Common myeloid progenitor, CD34-positive (primary cell): ENCODE measurements at places on chromosomes 1 and 21.

DNA sequence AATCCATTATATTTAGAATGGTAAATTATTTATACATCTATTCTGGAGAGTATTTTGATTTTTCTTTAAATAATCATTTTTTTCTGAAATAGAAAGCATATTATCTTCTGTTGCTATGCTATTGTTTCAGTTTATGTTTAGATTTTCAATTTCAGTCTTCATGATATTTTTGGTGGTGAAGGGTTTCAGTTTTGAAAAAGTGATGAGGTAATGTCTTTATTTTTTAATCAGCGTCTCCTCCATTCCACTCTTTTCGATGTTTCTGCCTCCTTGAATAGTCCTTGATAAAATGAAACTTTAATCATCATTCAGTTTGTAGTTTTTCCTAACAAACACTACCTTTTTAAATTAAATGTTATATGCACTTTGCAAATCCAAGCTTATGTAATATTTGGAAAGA lies 428.6 kb downstream of the PTPRC start:
- H3K4me1 ChIP-seq = no peaks in the 10 kb centered on the region
- no peaks in the 10 kb centered on the region for H3K36me3 ChIP-seq
- no peak overlapping the region for H3K4me3 ChIP-seq

DNA sequence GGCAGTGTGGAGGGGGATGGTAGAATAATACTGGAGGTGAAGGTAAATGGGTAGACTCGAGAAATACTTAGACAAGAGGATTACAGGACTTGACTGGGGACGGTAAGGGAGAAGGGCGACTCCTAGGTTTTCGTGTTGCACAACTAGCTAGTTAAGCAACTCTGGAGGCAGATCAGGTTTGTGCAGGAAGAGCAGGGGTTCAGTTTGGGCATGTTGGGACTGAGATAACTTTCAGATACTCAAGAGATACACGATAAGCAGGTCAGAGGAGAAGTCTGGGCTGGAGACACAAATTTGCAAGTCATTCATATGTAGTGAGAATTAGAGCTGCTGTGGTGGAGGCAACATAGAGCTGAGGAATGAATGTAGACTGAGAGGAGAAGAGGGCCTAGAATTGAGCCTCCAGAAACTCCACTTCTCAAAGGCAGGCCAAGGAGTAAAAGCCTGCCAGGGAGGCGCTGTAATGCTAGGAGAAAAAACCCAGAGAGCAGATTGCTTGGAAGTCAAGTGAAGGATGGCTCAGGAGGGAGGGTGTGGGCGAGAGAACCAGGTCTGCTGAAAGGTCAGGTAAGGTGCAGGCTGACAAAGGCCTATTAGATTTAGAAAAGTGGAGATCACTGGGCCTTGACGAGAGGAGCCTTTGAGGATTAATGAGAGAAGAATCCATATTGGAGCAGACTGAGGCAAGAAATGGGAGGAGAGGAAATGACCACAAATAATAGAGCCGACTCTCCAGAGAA lies 20.8 kb downstream of the MAB21L3 start:
- no peak overlapping the region for H3K4me3 ChIP-seq
- no peaks in the 10 kb centered on the region for H3K36me3 ChIP-seq
- no peaks in the 10 kb centered on the region for H3K4me1 ChIP-seq
- no peak overlapping the region for H3K27ac ChIP-seq
- H3K27me3 ChIP-seq = no peaks in the 10 kb centered on the region
- DNase-seq = peak; percentile 13

GRCh38 chr1:1672181-1672965 lies 13.6 kb upstream of the CDK11B start:
- H3K36me3 ChIP-seq = peaks cover 18% of the 10 kb centered on the region
- no peak overlapping the region for H3K4me3 ChIP-seq
- H3K27me3 ChIP-seq = no peaks in the 10 kb centered on the region
- no peaks in the 10 kb centered on the region for H3K4me1 ChIP-seq
- no peak overlapping the region for H3K27ac ChIP-seq
- DNase-seq = no peak

DNA sequence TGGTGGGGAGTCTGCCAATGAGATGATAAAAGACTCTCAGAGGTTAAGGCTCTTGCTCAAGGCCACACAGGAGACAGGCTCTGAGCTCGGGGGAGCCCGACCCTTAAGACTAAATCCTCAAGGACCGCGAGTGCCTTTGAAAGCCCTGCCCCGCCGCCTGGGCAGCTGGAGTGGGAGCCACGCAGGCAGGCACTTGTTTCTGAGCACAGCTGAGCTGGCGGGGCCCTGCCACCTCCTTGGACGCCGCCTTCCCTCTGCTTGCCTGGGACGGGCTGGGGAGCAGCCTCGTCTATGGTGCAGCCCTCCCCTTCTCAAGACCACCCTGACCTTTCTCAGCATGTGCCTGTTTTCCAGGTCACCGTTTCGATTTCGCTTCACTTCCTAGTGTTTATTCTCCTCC lies 169.3 kb downstream of the CAMTA1 start:
- no peaks in the 10 kb centered on the region for H3K36me3 ChIP-seq
- H3K27ac ChIP-seq = no peak overlapping the region
- no peak for DNase-seq
- H3K4me3 ChIP-seq = no peak overlapping the region

DNA sequence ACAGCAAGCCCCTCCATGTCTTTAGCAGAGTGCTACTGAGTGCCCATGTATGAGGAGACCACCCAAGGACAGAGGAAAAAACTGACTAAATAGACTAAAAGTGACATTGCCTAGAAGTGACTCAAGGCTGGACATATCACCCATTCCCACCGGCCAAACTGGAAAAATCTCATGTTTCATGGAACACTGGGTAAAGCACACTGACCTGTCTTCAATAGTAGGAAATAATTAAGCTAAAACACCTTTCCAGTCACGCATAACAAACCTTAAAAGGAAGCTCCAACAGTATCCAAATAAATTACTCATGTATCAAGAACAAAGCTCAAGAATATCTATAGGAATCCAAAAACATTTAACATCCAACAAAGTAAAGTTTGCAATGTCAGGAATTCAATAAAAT lies 120.4 kb downstream of the SNX7 start:
- DNase-seq = no peak
- H3K4me1 ChIP-seq = no peaks in the 10 kb centered on the region
- no peaks in the 10 kb centered on the region for H3K36me3 ChIP-seq
- H3K27ac ChIP-seq = no peak overlapping the region

DNA sequence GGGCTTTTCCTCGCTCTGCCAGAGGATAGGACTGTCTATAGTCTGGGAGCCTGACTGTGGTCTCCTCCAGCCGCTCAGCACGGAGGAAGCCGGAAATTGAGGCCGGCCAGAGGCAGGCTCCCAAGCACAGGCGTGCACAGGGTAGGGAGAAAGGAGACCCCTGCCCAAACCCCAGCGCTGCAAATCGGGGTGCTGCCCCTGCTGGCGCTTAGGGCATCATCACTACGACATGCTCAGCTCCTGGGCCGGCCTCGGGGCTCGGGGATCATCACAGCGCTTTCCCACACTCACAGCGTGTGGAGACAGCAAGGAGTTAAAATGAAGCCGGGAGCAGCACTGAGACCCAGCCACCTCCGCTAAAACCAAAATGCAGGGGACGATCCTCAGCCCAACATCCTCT lies 62.8 kb upstream of the ARHGEF16 start:
- H3K36me3 ChIP-seq = no peaks in the 10 kb centered on the region
- no peak overlapping the region for H3K27ac ChIP-seq
- DNase-seq = no peak
- no peaks in the 10 kb centered on the region for H3K27me3 ChIP-seq
- no peak overlapping the region for H3K4me3 ChIP-seq

- H3K4me3 ChIP-seq = no peak overlapping the region
- H3K27me3 ChIP-seq = no peaks in the 10 kb centered on the region
- DNase-seq = no peak
- H3K36me3 ChIP-seq = no peaks in the 10 kb centered on the region
- H3K4me1 ChIP-seq = no peaks in the 10 kb centered on the region
These were observed 866.2 kb downstream of the NCAM2 start for GRCh38 chr21:21864321-21864840.

DNA sequence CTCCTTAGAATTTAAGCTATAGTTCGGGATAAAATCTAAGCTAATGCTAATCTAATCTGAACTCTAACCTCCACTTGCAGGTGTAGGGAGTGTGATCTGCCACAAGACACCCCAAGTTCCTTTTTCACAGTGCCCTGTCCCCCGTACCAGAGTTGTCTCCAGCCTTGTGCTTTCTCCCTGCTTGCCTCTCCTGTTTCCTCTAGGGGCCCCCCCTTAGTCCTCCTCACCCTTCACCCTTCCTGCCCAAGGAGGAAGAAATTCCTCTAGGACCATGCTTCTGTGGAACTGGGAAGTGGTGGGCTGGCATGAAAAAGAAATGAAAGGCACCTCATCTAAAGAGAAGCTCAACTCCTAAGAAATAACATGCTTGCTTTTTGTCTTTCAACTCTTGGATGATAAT lies 50.2 kb upstream of the BCL9 start:
- no peak overlapping the region for H3K4me3 ChIP-seq
- no peak for DNase-seq
- H3K27ac ChIP-seq = no peak overlapping the region
- no peaks in the 10 kb centered on the region for H3K4me1 ChIP-seq
- H3K36me3 ChIP-seq = no peaks in the 10 kb centered on the region

- no peak for DNase-seq
- no peak overlapping the region for H3K4me3 ChIP-seq
- peaks cover 15% of the 10 kb centered on the region for H3K4me1 ChIP-seq
- no peaks in the 10 kb centered on the region for H3K36me3 ChIP-seq
- no peaks in the 10 kb centered on the region for H3K27me3 ChIP-seq
- H3K27ac ChIP-seq = no peak overlapping the region
These were observed 49.6 kb downstream of the HSF2BP start for GRCh38 chr21:43609501-43610340.

- H3K36me3 ChIP-seq = peaks cover 44% of the 10 kb centered on the region
- peak within 1 kb of the TSS; percentile 86 for H3K27ac ChIP-seq
- peak within 1 kb of the TSS; percentile 95 for H3K4me3 ChIP-seq
These were observed at the start of gene ZNF496 for GRCh38 chr1:247331525-247332214. TSS of gene ZNF496 (minus strand) at chr1:247331867. CDS start at chr1:247329578, 2,289 bp downstream.

DNA sequence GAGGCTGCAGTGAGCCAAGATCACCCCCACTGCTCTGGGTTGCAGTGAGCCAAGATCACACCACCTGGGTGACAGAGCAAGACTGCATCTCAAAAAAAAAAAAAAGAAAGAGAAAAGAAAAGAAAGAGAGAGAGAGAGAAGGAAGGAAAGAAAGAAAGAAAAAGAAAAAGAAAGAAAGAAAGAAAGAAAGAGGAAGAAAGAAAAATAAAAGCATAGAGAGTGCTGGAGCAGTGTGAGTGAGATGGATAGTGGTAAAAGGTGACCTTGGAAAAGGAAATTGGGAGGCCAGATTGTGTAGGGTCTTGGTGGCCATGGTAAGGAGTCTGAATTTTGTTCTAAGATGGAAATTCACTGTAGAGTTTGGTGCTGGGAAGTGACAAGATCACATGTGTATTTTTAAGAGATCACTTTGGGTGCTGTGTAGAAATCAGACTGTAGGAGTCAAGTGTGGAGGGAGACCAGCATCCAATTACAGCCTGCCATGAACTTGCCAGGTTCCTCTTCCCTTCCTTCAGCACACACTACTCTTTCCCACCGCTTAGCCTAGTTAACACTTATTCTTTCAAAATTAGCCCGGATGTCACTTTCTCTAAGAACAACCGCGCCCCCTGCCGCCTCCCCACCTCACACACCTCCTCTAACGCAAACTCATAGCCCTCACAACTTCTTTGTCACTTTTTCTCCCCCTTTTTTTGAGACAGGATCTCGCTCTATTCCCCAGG lies 17.9 kb downstream of the MTX1 start:
- H3K4me3 ChIP-seq = peak overlapping the region; percentile 76
- peak; percentile 82 for DNase-seq
- peaks cover 4% of the 10 kb centered on the region for H3K36me3 ChIP-seq
- H3K27ac ChIP-seq = peak overlapping the region; percentile 85
- H3K27me3 ChIP-seq = no peaks in the 10 kb centered on the region

DNA sequence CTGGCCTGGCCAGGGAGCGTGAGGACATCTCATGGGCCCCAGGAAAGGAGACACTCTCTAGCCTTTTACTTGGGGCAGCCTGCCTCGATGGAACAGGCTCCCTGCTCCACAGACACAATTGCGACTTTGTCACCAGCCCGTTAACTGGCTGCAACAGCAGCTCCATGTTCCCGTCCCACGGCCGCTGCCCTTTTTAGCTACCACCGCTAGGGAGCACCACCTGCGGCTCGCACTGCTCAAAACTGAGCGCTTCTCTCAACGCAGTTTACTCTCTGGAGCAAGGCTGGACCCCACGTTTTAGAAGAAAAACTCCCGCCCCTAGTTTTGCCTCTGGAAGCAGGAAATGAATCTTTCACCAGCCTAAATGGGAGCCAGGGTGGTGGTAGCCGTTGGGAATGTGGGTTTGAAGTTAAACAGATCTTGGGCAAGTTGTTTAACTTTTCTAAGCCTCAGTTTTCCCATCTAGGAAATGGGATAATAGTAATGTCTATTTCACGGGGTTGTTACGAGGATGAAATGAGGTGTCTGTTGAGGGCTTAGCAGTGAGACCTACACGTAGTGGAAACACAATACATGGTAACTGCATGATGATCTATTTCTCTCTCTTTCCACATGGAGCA lies 3.5 kb upstream of the LRRC38 start:
- peaks cover 30% of the 10 kb centered on the region for H3K27me3 ChIP-seq
- peak; percentile 41 for DNase-seq
- no peaks in the 10 kb centered on the region for H3K36me3 ChIP-seq
- H3K4me1 ChIP-seq = no peaks in the 10 kb centered on the region

DNA sequence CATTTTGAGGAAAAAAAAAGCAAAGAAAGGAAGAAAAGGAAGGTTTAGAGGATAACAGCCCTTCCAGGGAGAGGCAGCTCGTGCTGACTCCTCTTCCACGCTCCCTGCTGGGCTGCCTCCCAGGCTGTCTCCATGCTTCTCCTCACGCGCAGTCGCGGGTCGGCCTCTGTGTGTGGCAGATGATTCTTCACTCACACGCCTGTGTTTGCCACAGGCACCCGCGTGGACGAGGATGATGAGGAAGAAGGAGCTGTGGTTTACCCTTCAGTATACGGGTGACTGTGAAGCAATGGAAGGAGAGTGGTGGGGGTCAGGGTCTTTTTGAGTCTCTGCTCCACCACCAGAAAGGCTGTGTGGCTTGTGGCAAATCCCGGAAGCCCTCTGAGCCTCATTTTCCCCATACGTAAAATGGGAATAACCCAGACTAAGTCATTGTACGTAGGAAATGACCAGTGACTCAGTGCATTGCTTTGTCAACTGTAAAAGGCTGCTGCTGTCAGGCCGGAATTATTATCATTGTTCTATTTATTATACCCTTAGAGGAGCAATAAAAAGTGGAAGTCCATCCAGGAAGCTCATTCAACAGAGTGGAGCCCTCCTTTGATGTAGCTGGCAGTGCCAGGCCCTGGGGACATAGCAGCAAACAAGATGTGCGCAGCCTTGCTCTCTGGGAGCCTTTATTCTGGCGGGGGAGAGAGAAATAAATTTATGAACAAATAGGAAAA lies 11.9 kb upstream of the SH2D2A start:
- H3K36me3 ChIP-seq = no peaks in the 10 kb centered on the region
- peaks cover under 1% of the 10 kb centered on the region for H3K4me1 ChIP-seq
- DNase-seq = no peak
- H3K27ac ChIP-seq = no peak overlapping the region
- peaks cover 6% of the 10 kb centered on the region for H3K27me3 ChIP-seq
- no peak overlapping the region for H3K4me3 ChIP-seq

DNA sequence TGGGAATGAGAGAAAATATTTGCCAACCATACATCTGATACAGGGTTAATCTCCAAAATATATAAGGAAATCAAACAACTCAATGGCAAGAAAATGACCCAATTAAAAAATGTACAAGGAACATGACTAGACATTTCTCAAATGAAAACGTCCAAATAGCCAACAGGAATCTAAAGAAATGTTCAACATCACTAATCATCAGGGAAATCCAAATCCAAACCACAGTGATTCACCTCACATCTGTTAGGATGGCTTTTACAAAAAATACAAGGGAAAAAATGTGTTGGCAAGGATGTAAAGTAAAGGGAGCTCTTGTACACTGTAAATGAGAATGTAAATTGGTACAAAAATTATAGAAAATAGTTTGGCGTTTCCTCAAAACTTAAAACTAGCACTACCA lies 54.7 kb upstream of the ZRANB2 start:
- no peaks in the 10 kb centered on the region for H3K27me3 ChIP-seq
- H3K4me3 ChIP-seq = no peak overlapping the region
- no peak for DNase-seq
